Amniotic stem cell (primary cell): ENCODE measurements at places on chromosomes 12 and 14.

- no peak for DNase-seq
These were observed 41.7 kb downstream of the RPH3A start for GRCh38 chr12:112833267-112833666.

GRCh38 chr12:132154941-132155770, 10.9 kb downstream of the NOC4L start:
- DNase-seq, result no peak

DNA sequence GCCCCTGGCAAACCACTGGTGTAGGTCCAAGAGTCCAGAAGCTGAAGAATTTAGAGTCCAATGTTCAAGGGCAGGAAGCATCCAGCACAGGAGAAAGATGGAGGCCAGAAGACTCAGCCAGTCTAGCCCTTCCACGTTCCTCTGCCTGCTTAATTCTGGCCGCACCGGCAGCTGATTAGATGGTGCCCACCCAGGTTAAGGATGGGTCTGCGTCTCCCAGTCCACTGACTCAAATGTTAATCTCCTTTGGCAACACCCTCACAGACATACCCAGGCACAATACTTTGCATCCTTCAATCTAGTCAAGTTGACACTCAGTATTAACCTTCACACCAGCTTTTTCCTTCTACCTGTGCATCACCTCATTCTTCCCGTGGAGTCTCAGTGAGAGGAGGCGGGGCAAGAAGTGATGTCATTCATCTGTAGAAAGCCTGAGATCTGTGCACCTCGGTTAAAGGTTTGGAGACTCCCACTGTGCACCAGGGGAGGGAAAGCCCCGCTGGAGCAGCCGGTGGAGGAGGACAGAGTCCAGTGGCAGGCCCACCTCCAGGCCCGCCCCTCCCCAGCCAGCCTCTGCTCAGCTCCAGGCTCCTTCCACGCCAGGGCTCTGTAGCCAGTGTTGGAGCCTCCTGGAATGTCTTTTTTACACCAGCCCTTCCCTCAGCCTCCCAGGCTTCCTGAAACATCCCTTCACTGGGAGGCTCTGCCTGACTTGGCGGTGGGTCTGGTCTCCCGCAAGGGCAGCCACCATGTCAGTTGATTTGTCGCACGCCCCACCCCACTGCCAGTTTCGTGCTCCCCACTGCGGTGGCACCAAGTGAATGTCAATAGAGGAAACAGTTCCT, 80.1 kb upstream of the DYNC1H1 start:
- DNase-seq, result no peak

DNA sequence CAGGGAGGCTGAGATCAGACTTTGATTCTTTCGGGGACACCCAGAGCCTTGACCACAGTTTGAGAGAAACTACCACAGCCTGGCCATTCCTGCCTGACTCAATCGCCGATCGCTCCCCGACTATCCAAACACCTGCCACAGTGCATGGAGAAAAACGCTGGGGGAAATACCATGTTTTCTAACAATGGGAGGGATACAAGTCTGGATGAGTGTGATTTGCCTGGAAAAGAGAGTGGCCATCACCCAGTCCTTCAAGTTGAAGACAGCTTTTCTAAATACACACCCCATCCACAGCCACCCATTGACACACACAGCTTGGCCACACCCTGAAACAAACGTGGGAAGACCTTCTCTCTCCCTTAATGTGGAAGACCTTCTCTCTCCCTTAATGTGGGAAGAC, 6.7 kb upstream of the VASH1 start:
- no peak for DNase-seq

GRCh38 chr12:93048656-93049055, 119.6 kb upstream of the EEA1 start:
- DNase-seq, result no peak

DNA sequence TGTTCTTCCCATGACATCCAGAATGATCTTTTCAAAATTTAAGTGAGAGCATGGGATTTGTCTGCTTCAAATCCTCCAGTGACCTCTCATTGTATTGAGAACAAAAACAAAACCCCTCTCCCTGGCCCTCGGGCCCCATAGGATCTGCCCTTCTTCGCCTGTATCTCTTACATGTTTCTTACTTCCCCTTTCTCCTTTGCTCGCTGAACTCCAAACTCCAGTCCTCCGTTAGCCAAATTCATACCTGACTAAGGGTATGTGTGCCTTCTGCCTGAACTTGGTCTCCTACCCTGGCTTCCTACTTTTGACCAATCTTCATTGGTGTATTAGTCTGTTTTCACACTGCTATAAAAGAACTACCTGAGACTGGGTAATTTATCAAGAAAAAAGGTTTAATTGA, 13.2 kb upstream of the TSPAN11 start:
- no peak for DNase-seq

GRCh38 chr12:54956818-54957641, 27.5 kb downstream of the TESPA1 start:
- DNase-seq, result no peak

GRCh38 chr14:88228522-88229236, 94.4 kb downstream of the KCNK10 start:
- DNase-seq, result no peak

GRCh38 chr14:28952161-28952560, 185.6 kb downstream of the FOXG1 start:
- no peak for DNase-seq

GRCh38 chr12:131203666-131204415, 250.1 kb downstream of the ADGRD1 start:
- DNase-seq, result no peak

DNA sequence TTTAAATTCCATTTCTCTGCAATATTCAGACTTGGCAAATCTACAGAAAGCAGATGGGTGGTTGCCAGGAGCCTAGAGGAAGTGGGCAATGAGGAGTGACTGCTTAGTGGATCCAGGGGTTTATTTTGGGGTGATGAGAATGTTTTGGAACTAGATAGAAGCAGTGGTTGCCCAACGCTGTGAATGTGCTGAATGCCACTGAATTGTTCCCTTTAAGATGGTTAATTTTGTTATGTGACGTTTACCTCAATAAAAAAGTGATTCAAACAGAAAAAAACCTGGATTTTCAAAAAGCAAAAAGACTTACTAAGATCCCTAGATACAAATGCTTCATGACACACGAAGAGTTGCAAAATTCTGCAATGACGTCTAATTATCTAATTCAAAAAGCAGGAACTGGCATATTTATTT, 34.2 kb downstream of the DAO start:
- no peak for DNase-seq

DNA sequence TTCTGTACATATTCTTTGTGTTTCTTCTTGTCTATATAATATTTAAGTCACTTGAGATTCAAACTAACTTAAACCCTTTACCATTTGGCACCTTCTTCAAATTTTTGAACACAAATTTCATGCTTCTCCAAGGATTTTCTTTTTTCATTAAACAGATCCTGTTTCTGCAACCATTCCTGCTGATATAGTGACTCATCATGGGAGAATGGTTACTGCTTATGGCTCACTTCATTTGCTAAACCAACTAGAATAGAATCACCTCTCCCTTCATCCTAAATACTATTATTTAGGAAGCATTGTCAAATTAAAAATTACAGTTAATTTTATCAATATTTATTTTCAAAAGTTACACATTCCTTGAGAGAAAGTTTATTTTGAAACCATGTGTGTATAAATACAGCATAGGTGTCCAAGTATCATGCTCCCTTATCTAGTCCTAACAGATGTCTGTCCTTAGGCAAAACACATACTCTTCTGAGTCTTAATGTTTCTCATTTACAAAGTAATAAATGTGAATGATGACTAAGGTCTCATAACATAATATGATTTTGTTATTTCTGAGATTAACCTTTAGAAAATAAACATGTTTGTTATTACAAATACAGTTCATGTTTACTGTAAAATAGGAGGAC, 40.7 kb downstream of the PLCZ1 start:
- DNase-seq, result no peak

DNA sequence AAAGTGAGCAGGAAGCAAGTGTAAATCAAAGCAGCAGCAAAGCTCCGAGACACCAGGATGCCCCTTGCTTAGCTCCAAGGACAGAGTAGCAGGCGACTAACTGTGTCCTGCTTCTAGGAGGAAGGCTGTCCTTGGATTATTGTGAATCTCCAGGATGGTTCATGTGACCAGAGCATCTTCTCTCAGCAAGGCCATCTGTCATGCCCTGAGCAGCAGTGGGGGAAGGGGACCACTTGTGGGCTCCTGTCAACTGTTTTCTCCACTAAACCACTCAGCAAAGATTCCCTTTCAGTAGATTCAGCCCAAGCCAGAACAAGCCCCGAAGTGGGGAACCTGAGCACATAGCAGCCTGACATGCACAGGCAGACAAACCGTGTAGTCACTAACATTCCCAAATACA, 19.4 kb downstream of the MAP3K9 start:
- no peak for DNase-seq

DNA sequence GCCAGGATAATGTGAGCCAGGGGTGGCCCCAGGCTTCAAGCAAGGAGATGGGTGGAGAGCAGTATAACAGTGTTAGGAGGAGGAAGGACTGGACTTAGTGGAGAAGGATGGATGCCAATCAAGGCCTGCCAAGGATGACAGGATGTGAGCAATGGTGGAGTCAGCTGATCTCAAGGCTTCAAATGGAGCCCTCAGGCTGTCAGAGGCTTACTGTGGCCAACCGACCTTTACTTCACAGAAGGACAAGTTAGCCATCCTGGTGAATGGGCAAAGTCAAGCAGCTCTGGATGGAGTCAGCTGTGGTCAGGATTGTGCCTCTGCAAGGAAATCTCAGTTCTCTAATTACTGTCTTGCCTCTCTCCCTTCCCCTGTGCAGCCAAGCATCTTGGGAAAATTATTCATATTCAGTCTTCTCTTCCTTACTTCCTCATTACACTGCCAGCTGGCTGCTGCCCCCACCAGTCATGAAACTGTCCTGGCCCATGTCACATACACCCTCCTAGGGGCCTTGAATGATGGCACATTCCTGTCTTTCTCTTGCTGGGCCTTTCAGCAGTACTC, 7.6 kb upstream of the STAT6 start:
- DNase-seq, result no peak

GRCh38 chr14:77327111-77327510, 6.3 kb downstream of the GSTZ1 start:
- DNase-seq, result no peak

DNA sequence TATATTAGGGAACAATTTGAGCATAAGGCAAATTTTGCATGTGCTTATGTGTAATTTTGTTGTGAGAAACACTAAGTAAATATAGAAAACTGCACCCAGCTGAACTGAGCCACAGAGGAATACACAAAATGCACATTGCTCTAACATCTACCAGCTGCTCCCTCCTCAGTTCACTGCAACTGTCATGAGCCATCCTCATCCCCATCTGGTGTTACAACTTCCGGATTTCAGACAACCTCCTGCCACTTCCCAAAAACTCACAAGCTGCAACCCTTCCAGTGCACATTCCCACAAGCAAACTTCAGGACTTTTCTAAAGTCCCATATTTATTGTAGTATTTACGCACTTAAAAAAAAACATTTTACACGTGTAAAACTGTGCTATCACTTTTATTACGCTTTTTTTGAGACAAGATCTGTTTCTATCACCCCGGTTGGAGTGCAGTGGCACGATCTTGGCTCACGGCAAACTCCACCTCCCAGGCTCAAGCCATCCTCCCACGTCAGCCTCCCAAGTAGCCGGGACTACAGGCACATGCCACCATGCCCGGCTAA, 169.1 kb upstream of the TBX3 start:
- no peak for DNase-seq

- no peak for DNase-seq
These were observed 133.3 kb downstream of the FLRT2 start for GRCh38 chr14:85663256-85663655.

DNA sequence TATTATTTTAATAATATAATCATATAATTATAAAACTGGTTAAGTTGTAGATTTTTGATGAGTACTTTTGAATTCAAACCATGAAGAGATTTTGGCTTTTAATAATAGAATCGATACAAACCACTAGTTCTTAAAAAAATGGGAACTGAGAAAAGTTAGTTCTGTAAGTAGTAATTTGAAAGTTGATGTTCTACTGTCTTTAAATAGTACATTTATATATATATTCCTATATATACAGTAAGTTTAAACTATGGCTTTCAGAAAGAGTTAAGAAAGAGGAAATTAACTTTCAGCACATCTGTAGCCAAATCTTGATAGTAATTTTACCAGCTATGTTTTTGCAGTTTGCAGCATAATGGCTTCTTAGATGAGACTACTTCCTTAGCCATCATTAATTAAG, 7.8 kb downstream of the LRRK2 start:
- DNase-seq, result no peak

- no peak for DNase-seq
These were observed 51.4 kb downstream of the ZFP36L1 start for GRCh38 chr14:68741477-68741791.

DNA sequence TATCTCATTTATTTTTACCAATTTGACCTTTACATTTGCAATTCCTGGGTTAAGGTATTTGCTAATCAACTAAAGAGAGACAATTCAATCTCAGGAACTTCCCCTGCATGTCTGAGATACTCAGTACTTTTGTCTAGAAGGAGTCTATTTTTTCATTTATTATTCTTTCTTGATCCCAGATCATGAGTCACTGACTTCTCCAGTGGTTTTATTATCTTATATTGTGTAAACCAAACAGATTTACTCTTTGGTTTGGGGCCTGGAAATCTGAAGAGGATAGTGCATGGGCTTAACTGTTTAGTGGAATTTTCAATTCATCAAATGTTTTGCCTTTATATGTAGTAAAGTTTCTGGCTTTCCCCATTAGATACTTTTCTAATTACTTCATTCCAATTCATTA, 185.4 kb downstream of the ALG10B start:
- no peak for DNase-seq

GRCh38 chr14:32896979-32897697, 41.5 kb upstream of the NPAS3 start:
- no peak for DNase-seq

DNA sequence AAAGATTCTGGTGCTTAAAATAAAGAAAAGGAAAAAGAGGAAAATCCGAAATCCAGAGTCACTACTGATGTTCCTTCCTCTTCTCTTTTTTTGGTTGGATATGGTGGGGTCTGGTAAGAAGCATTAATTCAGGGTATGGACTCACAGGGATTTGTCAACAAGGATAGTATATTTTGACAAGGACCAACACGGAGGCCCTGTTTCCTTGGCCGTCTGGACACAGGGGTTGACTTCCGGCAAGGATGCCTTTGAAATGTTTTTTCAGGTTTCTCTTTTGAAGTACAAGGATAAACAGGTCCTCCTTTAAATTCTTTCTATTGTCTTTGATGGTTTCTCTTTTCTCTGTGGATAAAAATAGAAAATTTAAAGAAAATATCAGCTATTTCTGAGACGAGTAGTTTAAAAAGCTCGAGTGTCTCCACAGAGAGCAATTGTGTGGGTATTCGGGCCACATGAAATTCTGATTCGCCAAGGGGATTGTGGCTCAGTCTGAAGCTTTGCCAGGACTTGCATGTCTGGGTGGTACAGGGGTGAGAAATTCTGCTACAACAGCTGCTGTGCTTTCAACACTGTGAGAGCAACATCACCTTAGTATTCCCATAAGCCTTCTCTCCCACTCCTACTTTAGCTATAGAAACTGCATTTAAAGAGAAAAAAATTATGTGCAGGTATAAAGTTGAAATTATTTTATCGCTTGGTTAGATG, 88.5 kb upstream of the CSRP2 start:
- DNase-seq, result no peak
